CD4-positive, alpha-beta T cell treated with Interleukin-10 for 1 hour (primary cell): ENCODE measurements at places on chromosomes 12 and 14.
A peak's percentile ranks its signal among the peaks of the same experiment; 100 is the strongest.

GRCh38 chr12:6301721-6302120 lies 8.8 kb upstream of the PLEKHG6 start:
- no peak for DNase-seq

DNA sequence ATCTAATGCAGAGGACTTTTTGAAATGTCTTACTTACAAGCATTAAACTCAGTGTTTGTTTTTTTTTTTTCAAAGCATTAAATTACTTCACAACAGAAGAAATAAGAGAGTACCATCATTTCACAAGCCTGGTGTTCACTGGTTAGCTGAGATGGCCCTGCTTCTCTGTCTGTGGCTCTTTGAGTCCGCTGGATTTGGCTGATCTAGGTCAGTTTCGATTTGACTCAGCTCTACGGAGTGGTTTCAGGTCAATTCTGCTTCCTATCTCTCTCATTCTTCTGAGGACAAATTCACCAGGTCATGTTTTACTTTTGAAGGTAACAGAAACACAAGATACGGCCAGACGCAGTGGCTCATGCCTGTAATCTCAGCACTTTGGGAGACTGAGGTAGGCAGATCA lies 1066.1 kb downstream of the FLRT2 start:
- DNase-seq: no peak

- DNase-seq: no peak
Measured at GRCh38 chr14:100769035-100769939, 42.6 kb downstream of the DLK1 start.

- DNase-seq: no peak
Measured at GRCh38 chr14:104697317-104697703, 7.9 kb downstream of the INF2 start.

- peak; percentile 20 for DNase-seq
Measured at GRCh38 chr12:67650388-67651131, 2.0 kb downstream of the DYRK2 start.

DNA sequence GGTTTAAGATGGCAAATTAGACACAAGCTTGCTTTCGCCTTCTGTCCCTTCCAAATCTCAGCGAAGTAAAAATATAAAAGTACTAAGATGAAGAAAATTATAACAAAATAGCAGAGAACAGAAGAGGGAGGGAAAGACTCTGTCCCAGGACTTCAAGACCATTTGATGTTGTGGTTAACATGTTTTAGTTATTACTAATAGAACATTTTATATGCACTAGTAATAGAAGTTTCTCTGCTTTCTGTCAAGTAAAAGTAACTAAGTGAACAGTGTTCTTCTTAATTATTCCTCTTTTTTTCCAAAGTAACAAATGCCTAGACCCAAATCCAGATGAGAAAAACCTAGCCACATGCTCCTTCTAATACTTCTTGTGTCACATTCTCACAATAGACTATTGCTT lies 85.1 kb upstream of the DAAM1 start:
- DNase-seq: no peak
